ENCODE measurements at places on chromosomes 2 and 18. TPM values are rescaled to one million over a fixed set of nuclear protein-coding genes. Genes with fewer than 3 reads are reported as not detected.

SNORC gene
- total RNA-seq = 0.79 TPM

CMPK2 gene
- total RNA-seq = 0.47 TPM

POTEI gene
- not detected for total RNA-seq

ASTL gene
- total RNA-seq = not detected

ASIC4 gene
- total RNA-seq = 0.16 TPM

INHA gene
- total RNA-seq = 0.26 TPM

ALK gene
- 0.16 TPM for total RNA-seq

UGT1A7 gene
- total RNA-seq = not detected

TUBA3E gene
- not detected for total RNA-seq

ORC2 gene
- total RNA-seq = 9.2 TPM

RAB27B gene
- total RNA-seq = 0.52 TPM

LAMA1 gene
- total RNA-seq = 1.5 TPM

IL1RL2 gene
- total RNA-seq = 2.2 TPM

TPRKB gene
- 19.1 TPM for total RNA-seq

Data from bronchial smooth muscle cell (primary cell).